ENCODE measurements at places on chromosomes 2 and 18.
A peak's percentile ranks its signal among the peaks of the same experiment; 100 is the strongest.

- no peak for DNase-seq
Measured at GRCh38 chr2:166188084-166188483, 60.3 kb upstream of the SCN1A start.

GRCh38 chr2:100235098-100235497 lies 87.2 kb downstream of the LONRF2 start:
- DNase-seq: no peak

DNA sequence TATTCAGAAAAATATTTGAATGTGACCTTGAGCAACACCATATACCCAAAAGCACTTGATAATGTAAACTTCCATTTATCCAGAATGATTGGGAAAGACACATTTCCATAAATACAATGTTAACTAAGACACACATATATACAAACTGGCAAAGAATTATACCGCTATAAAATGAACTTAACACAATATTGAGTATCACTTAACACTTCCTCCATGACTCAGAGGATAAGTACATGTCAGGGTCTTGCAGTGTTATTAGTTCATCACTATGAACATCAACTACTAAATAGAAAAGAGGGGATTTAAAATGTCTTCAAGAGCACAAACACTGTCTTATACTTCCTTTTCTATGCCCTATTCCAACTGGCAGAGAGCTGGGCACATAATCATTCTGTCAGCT lies 18.6 kb downstream of the WDSUB1 start:
- DNase-seq: no peak

DNA sequence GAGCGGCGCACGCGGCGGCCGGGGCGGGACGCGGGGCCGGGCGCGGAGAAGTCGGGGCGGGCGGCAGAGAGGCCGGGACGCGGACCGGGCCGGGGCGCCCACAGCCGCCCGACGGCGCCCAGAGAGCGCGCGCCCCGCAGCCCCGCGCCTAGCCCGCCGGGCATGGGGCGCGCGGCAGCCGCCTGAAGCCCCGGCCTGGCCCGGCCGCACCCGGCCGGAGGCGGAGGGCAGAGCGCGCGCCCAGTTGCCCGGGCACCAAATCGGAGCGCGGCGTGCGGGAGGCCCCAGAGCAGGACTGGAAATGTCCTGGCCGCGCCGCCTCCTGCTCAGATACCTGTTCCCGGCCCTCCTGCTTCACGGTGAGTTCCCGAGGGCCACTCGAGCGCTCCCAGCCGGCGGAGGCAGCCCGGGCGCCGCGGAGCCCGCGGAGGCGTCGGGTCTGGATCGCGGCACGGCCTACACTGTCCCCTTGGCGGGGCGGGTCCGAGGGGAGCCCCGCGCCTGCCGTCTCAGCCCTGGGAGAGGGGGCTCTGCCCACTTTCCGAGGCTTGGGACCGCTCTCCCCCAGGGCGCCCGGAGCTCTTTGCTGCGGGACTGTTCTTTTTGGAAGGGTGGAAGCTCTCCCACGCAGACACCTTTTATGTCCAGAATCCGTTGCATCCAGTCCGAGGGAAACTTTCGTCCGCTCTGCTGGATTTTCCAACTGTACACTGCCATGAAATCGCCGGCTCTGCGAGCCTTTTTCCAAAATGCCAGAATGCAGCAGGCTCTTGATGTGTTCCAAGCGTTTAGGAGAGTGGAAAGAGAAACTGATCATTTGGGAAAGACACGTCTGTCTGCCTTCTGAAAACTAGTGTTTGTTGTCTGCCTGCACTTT lies 484 bp downstream of the APCDD1 start:
- no peak for DNase-seq

DNA sequence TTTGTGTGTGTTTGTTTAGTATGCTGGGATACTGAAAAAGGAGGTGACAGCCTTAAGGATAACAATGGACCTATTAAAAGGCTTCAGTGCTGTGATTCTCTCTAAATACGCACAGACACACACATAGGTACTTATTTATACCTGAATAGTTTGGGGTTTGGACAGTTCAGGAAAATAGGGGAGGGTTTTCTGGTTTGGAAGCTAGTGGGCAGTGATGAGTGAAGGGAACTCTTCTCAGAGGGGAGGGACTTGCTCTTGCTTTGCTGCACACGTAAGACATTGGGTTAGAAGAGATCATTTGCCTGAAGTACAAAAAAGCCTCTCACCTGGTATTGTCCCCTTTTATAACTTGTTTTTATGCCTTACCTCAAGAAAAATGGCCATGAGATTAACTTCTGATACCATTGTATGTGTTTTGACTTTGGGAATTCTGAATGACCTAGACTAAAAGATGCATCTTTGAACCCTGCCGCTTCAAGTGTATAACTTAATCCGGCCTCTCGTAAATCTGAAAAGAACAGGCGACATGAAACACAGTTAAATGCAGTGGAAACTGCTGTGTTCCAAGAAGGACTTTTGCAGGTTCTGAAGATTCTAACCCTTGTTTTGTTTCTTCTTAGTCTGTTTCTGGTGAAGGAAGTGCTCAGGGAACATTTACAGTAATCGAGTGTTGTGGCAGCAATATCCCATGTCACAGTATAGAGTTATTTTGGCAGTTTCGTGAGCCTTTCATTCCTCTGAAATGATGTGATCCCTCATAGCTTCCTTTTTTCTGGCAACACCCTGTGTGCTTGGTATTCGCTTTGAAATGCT lies 2.5 kb downstream of the CRIM1 start:
- DNase-seq: peak; percentile 89

DNA sequence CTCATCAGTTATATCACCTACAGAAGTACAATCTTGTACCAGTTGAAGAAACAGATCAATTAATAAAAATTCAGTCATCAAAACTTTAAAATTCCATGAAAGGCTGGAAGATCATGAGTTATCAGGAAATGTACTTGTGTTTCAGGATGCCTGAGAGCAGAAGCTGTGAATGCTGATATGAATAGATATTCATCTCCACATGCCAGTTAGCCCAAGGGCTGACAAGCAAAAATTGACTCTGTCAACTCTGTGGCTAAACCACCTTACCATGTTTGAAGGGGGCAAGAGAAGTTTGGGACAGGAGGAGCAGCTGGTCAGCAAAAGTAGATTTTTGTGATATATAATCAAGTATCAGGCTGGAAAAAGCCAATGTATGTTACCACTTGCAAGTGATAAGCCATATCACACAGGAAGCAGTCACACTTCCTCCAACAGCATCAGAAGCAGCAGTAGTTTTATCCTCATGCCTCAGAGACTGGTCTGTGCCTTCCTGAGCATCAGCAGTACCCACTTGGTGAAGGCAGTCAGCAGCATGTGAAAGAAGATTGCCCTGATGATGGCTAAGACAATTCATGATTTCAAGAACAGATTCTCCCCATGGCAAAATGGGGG lies 328.2 kb upstream of the CNTNAP5 start:
- DNase-seq: no peak

- no peak for DNase-seq
Measured at GRCh38 chr18:13039806-13040205, 48.6 kb downstream of the CEP192 start.

GRCh38 chr2:66426244-66427111 lies 8.4 kb upstream of the MEIS1 start:
- DNase-seq: no peak

DNA sequence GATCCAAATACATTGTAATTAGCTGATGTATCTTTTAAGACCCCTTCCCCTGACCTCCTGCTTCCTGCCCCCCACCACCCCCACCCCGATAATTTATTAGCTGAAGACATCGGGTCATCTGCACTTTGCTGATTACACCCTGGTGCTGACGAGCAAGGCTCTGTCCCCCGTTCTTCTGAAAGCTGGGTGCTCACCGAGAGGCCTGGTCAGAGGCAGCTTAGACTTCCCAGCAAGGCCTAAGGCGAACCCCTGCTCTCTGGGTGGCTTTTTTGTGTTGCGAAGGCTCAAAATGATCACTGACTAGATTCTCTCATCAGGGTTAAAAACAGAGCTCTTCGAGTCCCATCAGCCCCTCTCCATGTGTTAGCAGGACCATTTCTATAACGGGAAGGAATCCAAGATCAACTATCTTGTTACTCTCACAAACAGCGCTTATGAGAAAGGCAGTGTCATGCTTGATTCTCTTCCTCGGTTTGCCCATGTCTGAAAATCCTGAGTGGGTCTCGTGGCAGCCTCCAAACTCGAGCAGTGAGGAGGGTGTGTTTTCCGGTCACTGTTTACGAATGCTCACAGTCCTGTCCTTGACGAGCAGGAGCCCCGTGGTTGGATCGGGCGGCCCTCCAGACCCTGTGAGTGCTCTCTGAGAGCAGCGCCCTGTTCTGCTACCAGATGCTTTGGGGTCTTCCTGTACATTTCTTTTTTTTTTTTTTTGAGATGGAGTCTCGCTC lies 201.6 kb downstream of the HDAC4 start:
- no peak for DNase-seq

GRCh38 chr2:228592925-228593324 lies 411.4 kb upstream of the SPHKAP start:
- no peak for DNase-seq

GRCh38 chr2:162678551-162678950 lies 160.0 kb downstream of the KCNH7 start:
- DNase-seq: peak; percentile 3

DNA sequence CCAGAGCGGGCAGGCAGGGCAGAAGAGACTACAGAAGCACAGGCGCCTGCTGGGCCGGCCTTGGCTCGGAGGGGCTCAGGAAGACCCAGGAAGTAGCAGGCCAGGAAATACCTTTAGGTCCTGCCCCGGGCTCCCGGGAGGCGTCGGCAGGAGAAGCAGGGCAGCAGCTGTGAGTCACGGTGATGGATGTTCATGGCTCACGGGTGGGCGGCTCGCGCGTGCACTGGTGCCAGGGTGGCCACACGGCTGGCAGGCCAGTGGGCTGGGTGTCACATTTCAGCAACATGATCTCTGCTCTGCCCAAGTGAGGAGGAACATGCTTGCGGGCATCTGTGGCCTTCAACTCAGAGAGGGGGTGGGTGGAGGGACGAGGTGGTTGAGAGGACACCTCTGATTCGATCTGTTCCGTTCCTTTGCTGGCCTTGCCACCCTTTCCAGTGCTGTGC lies 139.3 kb downstream of the KLHL29 start:
- DNase-seq: peak; percentile 10

DNA sequence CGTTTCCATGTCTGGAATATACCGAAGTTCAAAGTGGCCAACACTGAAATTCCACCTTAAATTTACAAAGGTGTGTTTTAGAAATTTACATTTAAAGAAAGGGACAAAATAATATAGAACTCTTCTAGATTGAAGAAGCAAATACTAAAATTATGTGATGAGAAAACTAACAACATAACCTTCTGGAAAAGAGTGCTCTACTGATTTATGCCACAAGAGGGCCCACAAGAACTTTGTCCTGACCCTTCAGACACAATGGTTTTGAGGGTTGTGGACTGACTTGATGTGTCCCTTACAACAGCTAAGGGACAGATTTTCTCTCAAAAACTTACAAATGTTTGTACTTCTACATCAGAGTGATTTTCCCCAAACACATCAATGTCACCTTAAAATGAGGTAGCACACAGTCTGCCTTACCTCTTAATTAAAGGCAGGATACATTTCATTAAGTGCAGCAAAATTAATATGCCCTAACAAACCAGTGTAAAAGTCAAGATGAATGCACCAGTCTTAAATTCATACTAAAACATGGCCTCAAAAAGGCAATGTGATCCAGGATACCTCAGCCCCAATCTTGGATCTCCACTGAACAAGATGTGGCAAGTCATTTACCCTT lies 36.2 kb downstream of the EIF2AK3 start:
- DNase-seq: peak; percentile 70

DNA sequence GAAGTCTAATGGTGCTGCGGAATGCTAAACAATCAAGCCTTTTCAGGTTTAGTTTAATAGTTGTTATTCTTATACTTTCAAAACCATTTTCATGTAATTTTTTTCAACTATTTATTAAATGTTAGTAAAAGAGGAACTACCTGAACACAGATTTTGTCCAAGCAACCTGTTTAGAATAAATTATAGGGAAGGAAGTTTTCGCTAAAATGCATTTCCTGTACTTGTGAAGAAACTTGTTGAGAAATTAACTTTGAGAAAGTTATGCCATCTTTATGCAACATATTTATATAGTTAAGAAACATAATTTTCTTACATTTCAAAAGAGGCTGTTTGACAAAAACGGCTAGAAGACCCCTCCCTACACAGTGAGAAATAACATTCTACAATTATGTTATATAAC lies 16.6 kb downstream of the MAP4K4 start:
- DNase-seq: no peak

DNA sequence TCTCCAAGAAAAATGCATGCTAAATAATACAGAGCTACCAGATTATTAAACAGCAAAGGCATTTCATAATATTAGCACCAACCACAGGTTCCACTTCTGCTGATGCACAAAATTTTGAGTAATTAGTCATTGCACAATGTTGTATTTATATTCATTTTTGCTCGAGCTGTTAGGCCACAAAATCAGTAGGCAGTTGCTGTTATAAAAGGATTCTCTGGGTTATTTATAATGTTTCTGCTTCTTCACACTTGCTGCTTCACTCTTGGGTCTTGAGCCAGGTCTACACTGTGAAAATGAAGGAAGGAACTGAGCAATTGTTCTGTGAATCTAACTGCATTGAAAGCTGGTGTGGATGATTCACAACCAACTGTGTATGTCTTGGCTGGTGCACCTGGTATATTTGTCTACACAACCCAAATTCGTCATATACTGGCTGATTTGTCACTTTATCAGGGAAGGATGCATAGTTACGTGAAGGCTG lies 38.3 kb downstream of the MRPL33 start:
- peak; percentile 63 for DNase-seq

DNA sequence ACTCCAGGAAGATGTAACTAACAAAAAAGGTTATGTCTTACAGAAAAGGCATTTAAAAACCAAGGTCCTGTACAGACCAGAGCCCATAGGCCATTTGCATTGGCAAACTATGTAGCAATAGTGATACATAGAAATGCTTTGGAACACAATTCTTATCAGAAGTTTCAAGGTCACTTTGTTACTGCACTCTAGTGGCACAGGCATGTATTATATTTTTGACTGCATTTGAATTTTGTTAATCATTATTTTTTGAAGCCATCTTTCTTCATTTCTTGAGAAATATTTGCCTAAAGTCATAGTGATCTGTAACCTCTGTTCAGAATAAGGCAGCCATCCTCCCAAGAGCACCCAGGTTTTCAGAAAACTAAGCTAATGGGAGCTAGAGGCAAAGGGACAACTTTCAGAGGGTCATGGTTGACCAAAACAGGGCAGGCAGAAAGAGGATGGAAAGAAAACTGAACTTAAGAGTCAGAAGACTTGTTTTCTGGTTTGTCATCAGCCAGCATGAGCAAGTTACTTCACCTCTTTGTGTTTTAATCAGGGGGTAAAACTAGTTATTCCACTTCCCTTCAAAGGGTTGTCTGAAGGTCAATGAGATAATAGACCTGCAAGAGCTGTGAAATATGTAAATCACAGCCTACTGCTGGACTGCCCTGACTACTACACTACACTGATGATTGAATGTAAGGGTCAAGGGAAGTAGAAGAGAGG lies 41.5 kb downstream of the SLC38A11 start:
- DNase-seq: peak; percentile 45

- DNase-seq: no peak
Measured at GRCh38 chr2:43190311-43191052, 35.9 kb downstream of the ZFP36L2 start.

DNA sequence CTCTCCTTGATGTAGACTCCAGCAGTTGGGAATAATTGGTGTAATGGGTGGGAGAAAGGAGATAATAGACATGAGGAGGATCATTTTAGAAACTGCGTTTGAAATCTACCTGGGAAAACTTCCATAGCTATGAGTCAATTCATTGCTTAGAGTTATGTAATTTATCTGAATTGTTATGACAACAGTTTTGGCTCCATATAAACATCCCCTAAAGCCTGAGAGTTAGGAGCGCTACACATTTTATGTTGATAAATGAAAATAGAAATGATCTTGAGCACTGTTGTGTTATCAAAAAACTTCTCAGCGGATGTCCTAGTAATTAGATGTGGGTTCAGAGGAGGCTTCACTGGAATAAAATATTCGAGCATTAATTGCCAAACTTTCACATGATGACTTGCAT lies 573.4 kb downstream of the TSN start:
- no peak for DNase-seq

Measured in RKO (cell line).